GM23248 (cell line): ENCODE measurements at places on chromosomes 2 and 18.
A peak's percentile ranks its signal among the peaks of the same experiment; 100 is the strongest.

DNA sequence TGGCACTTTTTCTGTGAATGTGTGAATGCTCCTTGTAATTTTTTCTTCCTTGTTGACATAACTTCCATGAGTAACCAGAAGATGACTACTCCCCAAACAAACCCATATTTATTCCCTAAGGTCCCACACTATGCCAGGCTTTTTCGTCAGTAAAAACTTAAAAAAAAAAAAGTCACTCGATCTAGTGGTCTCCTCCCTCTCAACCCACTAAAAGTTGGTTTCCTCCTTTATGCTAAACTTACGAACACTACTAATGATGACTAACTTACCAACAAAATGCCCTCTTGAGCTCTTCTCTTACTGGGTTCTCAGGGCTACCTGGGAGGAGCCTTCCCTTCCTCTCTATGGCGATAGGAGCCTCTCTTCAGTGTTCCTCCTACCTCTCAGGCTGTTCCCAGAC lies 18.2 kb downstream of the ACVR1 start:
- peak; percentile 82 for DNase-seq

DNA sequence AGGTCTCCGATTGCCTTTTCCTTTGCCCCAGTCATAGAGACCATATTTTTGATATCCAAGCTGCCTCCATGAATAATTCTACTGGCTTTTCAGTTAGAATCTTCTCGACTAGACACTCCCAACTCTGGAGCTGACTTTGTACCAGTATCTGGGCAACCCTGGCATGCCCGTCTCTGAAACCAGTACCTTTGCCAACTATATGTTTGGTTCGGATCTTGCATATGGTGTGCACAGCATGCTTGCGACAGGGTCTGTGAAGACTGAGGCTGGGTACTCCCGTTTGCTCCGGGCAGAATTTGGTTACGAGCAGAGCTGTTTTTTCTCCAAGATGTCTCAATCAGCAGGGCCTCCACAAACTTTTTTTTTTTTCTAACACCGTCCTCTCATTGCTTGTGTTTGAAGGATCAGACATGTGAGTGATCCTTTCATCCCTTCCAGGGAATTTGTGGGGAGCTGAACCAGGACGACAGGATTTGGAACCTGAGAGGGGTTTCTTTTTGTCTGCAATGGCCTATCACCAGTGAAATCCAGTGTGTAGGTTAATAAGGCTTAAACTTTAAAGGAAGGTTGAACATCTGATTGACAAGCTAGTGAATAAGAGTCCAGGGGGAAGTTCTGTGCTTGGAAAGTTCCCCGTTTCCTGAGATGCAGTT lies 322.3 kb downstream of the MYCN start:
- no peak for DNase-seq

DNA sequence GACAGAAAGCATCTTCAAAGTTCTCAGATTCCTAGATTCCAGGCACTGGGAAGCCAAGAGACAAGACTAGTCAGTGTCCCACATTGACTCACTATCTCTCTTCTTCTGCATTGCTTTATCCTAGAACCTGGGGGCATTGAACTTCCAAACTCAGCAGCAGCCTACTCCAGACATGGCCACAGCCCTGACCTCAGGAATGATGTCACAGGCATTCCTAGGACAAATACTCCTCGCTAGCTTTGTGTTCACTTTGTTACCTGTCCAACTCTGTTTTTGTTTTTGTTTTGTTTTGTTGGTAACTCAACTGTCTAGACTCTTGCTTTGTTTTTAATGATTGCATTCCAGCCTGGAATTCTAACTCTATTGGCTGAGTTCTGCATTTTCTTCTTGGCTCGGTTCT lies 449.3 kb upstream of the SPHKAP start:
- DNase-seq = no peak

DNA sequence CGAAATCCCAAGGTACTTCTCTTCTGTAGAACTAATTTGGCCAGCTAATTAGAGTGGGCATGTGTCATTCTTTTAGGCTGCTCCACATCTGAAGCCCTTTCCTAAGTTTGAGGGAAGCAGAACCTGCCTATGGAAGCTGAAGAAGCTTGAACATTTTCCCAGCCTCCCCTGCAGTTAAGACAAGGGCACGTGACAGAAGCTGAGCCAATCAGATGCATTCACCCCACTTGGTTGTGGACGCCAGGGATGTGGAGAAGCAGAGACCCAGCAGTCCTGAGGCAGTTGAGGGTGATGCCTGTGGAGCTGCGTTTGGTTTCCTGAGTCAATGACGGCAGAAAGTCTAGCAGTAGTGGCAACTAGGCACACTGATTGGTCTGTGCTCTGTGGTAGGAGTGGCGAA lies 26.1 kb upstream of the CERS6 start:
- DNase-seq = no peak

DNA sequence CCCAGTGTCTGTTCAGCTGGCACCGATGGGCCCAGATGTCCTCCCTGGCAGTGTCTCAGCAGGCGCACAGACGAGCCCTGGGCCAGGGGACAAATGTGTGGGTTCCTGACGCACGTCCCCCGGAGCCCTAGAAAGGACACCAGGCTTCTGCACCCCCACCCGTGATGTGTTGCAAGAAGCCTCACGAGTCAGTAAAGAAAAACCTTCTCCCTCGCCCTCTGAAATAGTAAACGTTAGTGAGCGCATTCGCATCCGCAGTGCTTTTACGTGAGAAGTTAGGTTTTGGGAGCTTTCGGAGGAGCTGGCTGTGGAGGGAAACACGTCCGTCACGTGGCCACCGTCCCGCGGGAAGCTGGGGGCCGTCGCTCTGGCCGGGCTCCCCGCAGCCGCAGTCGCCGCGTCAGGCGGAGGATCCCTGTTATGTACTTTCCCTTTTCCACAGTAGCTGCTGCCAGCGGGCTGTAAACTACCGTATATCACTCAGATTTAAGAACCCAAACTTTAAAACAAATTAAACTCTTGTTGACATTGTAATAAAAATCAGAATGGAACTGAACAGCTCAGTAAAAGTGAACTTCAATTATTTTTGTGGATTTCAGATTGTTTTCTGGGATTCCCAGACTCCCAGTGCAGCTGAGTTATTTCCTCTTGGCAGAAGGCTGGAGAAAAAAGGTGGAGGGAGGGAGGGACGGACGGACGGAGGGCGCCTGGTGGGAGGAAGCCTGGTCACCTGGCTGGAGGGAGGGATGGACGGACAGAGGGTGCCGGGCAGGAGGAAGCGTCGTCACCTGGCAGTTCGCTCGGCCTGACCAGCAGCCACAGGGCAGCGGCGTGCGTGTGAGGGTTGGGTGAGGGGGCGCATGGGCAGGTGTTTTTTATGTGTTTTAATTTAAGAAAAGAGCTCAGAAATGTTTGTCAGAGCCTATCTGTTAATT lies 112.1 kb downstream of the NFATC1 start:
- peak; percentile 88 for DNase-seq

DNA sequence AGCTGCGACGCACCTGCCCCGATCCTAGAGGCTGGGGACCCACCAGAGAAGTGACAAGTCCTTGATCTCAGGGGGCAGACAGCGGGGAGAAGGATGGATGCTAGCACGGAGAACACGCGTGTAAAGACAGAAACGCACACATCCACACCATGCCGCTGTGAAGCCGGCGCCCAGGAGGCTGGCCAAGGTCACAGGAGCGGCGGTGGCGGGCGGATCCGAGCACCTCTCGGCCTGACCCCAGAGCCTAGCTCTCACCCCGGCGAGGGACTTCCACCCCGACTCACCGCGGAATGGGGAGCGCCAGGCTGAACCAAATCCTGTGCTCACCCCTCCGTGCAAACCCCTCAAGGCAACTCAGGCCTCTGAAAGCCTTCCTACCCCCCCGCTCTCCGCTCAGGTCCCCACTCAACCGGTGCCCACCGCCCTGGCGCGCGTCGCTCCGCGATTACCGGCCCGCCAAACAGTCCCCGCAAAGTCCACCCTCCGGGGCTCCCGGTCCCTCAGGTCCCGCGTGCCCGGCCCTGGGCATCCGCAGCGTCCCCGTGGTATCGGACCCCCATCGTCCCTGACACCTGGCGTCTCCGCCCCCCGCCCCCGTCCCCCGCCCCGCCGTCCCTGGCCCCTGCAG lies 460 bp upstream of the LRRFIP1 start:
- peak; percentile 27 for DNase-seq

GRCh38 chr18:41666231-41666630 lies 288.8 kb upstream of the PIK3C3 start:
- no peak for DNase-seq

GRCh38 chr2:5315512-5315911 lies 376.7 kb upstream of the SOX11 start:
- DNase-seq = no peak

- DNase-seq = peak; percentile 73
Observed at GRCh38 chr18:830315-830901, 18.4 kb upstream of the YES1 start.

GRCh38 chr2:240310201-240310600 lies 125.3 kb upstream of the GPC1 start:
- DNase-seq = no peak
